Lung microvascular endothelial cell (primary cell): ENCODE measurements at places on chromosomes 12 and 14. TPM values are rescaled to one million over a fixed set of nuclear protein-coding genes. Genes with fewer than 3 reads are reported as not detected.

DNA sequence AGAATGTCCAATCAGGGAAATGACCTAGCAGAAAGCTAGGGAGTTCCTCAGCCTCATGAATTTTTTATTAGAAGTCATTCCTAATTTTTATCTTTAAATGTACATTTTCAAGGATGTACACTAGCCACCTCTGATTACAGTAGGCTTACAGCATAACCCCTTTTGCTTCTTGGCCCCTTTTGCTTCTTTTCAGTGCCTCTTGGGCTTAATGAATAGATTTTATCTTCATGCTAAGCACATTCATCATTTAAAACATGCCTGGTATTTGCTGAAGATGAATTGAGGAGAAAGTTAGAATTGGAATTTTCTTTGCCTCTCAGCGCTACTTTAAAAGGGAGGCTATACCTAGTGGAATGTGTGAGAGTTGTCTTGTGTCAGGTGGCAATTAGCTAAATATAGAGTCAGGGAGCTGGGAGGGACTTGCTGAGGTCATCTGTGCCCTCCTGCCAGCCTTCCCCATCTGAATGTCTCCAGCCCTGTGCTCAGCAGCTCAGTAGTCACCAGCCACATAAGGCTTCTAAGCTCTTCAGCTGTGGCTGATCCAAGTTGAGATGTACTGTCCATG is 132.1 kb downstream of the SAMD4A start:
- DNase-seq: no peak

The PMEL gene
- 0.20 and 0.22 TPM in 2 replicates for total RNA-seq

- DNase-seq: no peak
Measured at GRCh38 chr14:45261209-45261608, 8.2 kb upstream of the MIS18BP1 start.

DNA sequence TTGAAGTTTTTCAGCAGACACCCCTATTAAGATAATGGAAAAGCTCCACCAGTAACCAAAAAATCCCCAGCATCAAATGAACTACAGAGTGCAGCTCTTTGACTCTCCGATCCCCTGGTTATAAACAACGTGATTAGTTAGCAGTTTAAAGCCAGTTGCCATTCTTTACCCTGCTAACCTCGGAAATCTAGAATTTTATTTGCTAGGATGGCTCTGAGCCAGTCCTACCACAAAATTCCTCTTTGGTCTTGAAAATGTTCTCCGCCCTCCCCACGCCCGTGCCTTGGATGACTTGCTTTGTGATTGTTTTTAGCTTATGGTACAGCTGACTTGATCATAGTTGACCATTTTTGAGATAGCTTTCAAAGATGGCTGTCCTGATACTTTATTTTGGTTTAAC is 1.2 kb downstream of the KLHDC2 start:
- DNase-seq: peak; percentile 14

DNA sequence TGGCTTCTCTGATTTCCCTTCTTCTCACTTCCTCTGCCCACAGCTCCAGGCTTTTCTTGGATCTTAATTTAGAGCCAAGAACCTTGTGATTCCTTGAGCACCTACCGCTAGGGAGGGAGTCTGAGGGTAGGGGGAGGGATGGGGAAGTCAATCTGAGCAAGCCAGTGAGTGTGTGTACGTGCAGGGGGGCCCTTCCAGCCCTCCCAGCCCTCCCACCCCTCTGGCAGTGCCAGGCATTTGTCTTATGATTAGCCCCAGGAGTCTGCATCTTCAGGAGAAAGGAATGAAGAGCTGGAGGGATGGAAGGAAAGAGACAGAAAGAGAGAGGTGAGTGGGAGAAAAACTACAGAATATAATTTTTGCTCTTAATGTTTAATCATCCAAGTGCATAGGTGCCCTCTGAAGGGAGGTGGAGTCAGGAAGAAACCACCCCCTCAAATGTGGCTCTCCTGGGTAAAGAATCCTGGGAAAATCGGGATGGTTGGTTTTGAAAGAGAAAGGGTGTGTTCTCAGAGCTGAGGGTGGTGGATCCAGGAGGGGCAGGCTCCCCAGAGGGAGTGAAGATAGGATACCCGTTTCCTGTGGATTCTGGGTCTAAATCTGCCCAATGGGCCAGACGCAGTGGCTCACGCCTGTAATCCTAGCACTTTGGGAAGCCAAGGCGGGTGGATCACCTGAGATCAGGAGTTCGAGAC is 2.1 kb downstream of the PIANP start:
- no peak for DNase-seq

The RPL10L gene
- not detected in 2 replicates for total RNA-seq

DNA sequence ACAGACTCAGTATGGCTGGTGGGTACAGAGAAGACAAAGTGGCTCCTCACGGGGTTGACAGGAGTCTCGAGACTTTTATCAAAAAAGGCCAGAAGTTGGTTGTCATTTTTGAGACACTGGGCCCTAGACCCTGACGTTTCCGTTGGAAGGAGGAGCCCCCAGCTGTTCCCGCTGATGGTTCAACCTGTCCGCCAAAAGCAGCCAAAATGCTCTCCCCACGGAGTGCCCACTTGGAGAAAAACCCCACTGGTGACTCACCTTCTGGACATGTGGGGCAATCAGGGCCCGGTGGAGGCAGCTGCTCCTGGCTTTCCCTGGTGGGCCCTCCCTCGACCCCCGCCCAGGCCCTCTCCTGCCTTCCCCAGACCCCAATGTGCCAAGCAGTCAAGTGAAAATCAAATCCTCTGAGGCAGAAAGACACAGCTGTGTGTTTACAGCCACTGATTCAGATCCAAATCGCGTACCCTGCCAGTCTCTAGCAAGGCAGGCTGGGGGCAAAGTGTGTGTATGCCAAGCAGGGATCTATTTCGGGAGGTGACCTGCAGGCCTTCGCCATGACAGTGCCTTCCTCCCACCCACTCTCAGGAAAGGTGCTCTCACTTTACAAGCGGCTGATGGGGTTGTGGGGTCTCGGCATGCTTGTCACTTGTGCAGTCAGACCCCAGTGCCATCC is 347.4 kb downstream of the DPF3 start:
- DNase-seq: no peak

GRCh38 chr14:91872011-91872501 is 4.7 kb upstream of the TC2N start:
- DNase-seq: no peak

GRCh38 chr12:23217158-23217557 is 592.2 kb downstream of the ETNK1 start:
- DNase-seq: no peak

DNA sequence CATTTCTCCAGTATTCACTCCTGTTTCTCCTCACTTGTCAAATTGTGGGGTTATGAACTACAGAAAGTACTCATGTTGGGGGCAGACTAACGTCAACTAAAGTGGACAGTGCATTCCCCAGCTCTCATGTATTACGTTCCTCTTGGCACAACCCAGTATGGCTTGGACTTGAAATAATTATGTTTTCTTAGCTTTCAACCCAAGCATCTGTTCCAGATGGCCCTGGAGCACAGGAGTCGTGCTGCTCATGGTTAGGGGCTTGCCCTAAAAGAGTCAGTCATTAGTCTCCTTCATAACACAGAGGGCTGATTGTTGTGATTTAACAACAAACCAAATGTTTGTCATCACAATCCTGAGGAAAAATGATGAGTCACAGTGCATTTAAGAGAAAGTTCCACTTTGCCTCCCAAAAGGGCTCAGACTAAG is 154.4 kb downstream of the RPAP3 start:
- no peak for DNase-seq

GRCh38 chr14:32667287-32667686 is 271.4 kb upstream of the NPAS3 start:
- no peak for DNase-seq

The MFAP5 gene
- total RNA-seq: not detected in 2 replicates

- DNase-seq: peak; percentile 48
Measured at GRCh38 chr14:71242237-71242748, 335.0 kb downstream of the PCNX1 start.
